Right cardiac atrium (tissue), 5 donors: ENCODE measurements at places on chromosomes 5 and 9. TPM values are rescaled to one million over a fixed set of nuclear protein-coding genes. Genes with fewer than 3 reads are reported as not detected.

CATSPER3 gene
- 0.48 TPM for polyA plus RNA-seq

SLC36A2 gene
- 0.14 TPM for polyA plus RNA-seq

PDE8B gene
- 15.1 TPM for polyA plus RNA-seq

SVEP1 gene
- 3.0 TPM for polyA plus RNA-seq

GRCh38 chr5:142900927-142901326, 130.8 kb downstream of the ARHGAP26 start:
- no peak for DNase-seq

DNA sequence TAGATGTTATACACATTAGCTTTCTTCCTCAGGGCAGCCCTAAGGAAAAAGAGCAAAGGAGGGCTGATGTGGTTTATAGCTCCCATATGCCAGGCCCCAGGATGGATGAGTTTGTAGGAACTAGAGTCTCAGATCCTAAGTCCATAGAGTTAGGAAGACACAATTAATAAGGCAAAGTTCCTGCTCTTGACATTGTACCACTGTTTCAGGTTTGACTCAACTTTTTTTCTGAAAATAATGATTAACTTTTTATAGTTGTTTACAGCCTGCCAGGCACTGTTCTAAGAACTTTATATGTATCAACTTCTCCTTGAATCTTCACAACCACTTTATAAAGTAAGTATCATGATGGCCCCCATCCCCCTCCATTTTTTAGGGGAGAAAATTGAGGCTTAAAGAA, 339.5 kb downstream of the PDE4D start:
- DNase-seq, result no peak
